Esophagus squamous epithelium (tissue), 5 donors: ENCODE measurements at places on chromosomes 2 and 18.

- no peak for DNase-seq
These were observed 205 bp downstream of the TET3 start for GRCh38 chr2:73984922-73985307.

GRCh38 chr2:179019260-179019659 lies 30.7 kb downstream of the CCDC141 start:
- DNase-seq, result no peak

DNA sequence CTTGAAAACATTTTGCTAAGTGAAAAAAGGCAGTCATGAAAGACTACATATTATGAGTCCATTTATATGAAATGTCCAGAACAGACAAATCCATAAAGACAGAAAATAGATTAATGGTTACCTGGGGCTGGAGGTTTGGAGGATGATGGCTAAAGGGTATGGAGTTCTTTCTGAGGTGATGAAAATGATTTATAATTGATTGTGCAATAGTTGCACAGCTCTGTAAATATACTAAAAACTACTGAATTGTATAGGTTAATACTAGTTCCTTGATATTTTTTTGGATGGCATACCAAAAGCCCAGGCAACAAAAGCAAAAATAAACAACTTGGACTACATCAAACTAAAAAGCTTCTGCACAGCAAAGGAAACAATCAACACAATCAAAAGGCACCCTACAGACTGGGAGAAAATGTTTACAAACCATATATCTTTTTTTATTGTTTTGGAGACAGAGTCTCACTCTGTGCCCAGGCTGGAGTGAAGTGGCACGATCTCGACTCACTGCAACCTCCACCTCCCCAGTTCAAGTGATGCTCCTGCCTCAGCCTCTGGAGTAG lies 21.5 kb downstream of the SOS1 start:
- DNase-seq, result no peak

- no peak for DNase-seq
These were observed 48.6 kb downstream of the SH3RF3 start for GRCh38 chr2:109177635-109178034.

DNA sequence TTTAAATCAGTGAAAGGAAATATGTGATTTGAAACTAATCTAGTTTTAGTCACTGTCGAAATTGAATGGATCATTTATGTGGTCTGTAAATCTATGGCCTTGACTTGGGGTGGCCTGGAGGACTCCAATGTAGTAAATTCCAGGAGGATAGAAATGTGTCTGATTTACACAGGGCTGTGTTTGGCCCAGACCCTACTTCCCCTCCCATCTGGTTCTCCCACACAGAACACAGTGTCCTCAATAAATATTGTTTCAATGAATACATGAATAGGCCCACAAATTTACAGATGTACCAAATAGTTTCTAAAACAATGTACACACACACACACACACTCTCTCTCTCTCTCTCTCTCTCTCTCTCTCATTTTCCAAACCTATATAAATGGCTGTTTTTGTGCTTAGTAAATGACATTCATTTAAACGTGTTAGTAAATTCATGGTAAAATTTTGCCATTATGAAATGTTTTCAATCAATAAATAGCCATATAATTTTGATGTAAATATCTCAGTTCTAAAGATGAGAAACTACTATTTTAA lies 1.9 kb downstream of the CCDC68 start:
- DNase-seq, result no peak

DNA sequence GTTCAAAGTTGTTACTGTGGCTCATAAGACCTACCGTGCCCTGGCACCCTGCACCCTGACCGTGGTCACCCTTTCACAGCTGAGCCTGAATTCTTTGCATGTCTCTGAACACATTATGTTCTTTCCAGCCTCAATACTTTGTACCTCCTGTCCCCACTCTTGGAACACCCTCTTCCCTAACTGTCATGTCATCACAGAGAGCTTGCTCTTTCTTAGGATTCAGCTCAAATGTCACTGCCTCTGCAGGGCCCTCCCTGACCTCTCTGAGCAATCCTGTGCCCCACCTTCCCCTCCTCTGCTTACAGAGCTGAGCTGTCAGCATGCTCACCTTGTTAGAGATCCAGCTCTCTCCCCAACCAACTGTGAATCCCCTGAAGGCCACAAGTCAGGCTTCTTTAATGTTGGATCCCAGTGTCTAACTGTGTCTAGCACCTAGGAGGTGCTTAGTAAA lies 15.0 kb downstream of the PRKAG3 start:
- DNase-seq, result no peak

GRCh38 chr18:54737986-54738385 lies 90.3 kb upstream of the RAB27B start:
- DNase-seq, result no peak

GRCh38 chr18:47826157-47827074 lies 104.0 kb downstream of the SMAD2 start:
- no peak for DNase-seq

DNA sequence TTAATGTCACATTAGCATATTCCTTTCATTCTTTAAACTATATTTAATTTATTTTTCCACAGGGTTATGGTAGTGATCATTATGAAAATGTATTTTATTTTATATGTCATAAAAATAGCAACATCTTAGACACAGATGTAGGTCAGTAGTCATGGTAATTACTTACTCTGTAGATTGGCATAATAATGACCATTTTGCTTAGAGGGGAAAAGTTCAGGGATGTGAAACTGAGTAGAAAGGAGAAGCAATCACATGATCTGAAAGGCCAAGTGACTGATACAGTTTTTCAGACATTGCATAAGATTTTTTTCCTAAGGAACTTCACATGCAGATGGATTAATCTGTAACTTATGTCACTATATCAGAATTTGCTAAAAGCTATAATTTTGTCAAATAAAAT lies 286.9 kb downstream of the CTNNA2 start:
- DNase-seq, result no peak
